ENCODE measurements at places on chromosomes 6 and 20.
A peak's percentile ranks its signal among the peaks of the same experiment; 100 is the strongest.

DNA sequence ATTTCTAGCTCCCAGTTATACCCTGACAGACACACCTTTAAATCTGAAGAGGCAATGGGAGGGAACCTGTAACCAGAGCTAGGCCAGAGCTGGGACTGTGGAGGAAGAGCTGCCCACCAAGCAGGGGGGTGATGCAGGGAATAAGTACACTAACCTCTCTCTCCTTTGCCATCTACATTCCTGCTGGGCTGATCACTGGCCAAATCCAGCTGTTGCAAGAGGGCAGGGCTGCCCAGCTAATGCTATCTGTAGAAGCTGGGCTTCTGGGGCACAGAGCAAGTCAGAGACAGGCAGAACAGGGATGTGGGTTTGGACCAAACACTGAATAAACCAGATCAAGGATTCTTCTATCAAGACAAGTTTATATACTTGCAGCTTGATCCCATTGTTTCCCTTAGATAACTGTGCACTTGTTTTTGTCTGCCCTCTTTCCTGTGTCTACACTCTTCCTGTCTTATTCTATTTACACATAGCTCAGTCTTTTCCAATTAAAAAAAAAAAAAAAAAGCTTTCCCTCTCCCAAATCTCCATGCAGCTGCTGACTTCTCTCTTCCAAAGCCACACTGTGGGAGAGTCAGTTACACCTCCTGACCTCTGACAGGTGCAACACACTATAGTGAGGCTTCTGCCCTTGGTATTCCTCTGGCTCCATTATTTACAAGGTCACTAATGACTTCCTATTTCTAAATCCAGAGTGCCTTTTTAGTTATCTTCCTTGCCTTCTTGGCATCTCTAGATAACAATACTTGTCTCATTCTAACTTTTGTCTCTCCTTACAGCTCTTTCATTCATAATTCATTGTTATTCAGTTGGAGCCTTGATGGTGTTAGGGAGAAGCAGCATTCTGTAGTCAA lies 43.7 kb downstream of the TRIM38 start:
- DNase-seq, result no peak

GRCh38 chr6:170175644-170176135 lies 115.2 kb downstream of the DLL1 start:
- no peak for DNase-seq

DNA sequence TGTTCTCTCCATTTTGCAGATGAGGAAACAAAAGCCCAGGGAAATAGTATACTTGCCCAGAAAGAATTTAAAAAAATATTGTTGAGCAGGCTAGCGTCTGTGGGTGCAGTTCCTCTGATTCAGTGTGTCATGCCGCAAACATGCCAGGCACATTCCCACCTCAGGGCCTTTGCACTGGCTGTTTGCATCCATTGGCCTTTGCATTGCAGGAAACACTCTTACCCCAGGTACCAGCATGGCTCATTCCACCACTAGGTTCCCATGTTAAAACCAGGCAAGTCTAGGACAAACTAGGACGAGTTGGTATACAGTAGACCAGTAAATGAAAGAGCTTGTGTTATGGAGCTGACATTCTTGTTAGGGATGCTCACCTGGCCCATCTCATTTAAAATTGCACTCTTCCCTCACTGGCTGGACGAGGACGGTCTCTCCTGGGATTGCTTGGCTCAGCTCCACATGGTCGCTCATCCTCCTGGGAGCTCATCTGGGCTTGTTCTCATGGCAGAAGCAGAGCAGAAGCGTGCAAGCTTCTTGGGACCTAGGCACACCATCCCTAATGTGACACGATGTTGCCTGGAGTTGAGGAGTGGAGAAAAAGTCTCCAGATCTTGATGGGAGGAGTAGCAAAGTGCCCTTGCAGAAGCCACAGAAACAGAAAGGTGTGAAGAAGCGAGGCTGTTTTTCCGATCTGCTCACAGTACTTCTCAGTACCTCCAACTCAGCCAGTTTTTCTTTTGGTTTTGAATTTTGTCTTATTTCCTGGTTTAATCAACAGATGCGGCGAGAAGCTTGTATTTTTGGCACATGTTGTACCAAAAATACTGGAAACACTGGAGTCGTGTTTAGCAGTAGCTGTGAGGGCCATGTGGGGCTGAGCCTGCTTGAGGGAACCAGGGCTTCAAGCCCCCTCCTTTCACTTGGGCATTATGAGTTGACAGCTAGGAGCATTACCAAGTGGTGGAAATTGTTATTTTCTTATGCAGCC lies 13.9 kb downstream of the ZNF831 start:
- no peak for DNase-seq

DNA sequence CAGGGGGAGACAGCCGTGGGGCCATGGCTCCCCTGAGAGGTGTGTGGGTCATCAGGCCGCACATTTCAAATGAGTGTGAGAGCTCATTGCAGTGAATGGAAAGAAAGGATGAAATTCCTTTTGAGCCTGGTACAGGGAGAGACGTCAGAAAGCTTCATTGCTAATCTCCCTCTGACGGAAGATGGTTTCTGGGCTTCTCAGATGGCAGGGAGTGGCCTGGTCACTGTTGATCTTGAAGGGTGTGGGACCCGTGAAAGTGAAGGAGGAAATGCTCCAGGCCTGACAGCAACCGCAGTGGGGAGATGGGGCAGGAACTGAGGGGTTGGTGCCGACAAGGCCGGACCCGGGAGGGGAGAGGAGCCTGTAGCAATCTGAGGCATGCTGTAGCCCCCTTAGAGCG lies 127.4 kb downstream of the MYLK4 start:
- no peak for DNase-seq

DNA sequence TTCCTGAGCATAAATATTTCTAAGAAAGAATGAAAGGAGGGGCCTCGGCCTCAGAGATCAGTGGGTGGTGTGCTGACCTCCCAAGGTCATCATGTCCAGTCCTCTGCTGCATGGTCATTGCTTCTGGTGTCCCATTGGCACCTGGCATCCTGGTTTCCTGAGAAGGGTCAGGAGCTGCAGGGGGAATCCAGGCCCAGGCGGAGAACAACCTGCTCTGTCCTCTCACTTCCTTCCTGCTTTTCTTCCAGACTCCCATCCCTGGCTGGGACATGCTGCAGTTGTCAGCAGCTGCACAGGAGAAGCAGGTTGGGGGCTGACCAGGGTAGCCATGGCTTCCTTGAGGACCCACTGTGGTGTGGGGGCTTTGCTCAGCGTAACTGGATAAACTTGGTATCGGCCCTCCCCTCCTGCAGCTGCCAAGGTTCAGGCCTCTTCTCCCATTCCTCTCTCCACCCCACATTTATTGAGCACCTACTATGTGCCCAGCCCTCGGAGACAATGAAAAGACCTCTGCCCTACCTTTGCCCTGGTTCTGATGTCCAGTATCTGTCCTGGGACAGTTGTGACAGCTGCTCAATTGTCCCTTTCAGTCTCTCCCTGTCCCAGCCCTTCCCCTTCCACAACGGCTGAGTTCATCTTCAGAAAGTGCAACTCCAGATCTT lies 155.2 kb downstream of the CEBPB start:
- DNase-seq, result no peak

- no peak for DNase-seq
Measured at GRCh38 chr20:56730996-56731395, 101.9 kb downstream of the TFAP2C start.

DNA sequence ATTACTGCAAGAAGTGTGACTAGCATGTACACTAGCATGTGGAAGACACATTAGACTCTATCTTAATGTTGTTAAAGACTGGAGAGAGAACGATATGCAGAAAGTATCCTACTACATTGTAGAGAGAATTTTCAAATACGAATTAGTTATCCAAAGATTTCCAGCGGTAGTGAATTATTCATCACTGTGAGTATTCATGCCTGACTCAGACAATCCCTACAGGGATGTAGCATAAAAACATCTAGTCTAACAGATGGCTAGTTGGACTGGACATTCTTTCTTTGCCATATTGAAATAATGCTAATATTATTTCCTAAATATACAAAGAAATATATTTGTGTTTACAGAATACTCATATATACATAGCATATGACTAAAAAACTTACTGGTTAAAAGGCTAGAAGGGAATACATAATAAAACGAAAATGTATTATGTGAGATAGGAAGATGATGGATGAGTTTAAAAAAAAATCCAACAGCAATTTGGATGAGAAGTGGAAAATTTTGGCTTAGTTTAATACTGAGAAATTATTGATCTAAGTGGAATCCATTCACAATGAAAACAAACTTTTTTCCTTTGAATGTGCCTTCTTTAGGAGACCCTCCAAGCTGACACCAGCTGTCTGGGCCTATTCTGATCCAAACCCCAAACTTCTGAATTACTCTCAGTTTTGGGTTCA lies 580.7 kb downstream of the RFPL4B start:
- DNase-seq, result no peak

DNA sequence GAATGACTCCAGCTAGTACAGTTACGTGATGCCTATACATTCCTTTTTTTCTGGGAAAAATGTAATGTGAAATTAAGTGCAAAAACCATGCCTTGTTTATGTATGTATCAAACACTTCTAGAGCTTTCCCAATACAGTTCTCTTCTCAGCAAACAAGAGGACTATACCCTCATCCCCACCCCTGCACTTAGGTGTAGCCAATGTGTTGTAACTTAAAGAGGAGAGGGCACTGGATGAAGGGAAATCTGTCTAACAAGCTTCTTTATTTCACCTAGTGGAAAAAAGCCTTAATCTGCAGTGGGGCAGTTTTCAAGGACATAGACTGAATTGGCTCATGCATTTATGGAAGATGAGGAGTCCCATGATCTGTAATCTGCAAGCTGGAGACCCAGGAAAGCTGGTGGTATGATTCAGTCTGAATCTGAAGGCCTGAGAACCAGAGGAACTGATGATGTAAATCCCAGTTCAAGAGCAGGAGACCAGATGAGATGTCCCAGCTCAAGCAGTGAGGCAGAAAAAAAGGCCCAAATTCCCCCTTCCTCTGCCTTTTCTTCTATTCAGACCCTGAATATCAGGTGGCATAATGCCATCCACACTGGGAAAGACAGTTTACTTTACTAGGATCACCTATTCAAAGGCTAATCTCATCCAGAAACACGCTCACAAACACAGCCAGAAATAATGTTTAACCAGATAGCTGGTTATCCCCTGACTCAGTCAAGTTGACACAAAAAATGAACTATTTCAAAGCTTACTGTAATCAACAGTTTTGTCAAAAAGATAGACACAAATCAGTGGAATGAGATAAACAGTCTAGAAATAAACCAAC lies 25.8 kb upstream of the SLC17A3 start:
- DNase-seq, result no peak

GRCh38 chr20:45218124-45218523 lies 3.0 kb upstream of the SEMG2 start:
- no peak for DNase-seq

DNA sequence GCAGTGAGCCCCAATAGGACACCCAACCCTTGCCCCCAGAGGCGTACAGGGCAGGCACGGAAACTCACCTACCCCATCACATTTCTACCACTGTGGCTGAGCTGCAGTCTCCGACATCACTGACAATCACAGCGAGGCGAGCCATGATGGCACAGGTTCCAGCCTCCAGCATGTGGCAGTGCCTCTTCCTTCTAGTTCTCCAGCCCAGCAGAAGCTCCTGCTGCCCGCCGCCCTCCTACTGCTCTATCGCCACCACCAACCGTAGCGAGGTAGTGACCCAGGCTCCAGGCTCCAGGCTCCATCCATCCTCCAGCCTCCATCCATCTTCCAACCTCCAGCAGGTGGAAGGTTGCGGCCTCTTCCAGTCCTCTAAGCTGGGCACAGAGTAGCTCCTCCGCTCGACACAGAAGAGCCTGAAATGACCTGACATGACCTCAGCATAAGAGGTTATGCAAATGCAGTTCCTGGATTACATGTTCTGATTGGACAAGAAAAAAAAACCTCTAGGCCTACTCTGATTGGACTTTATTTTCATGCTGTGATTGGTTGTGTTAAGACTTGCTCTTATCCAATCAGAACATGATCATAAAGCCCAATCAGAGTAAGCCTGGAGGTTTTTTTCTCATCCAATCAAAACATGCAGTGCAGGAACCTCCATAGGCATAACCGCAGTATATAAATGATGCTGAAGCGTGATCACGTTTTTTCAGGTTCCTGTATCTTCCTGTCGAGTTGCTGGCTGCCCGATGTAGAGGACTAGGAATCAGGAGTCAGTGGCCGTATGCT lies 438.9 kb upstream of the ZNF337 start:
- DNase-seq, result no peak

GRCh38 chr20:10982692-10983091 lies 308.9 kb upstream of the JAG1 start:
- no peak for DNase-seq

DNA sequence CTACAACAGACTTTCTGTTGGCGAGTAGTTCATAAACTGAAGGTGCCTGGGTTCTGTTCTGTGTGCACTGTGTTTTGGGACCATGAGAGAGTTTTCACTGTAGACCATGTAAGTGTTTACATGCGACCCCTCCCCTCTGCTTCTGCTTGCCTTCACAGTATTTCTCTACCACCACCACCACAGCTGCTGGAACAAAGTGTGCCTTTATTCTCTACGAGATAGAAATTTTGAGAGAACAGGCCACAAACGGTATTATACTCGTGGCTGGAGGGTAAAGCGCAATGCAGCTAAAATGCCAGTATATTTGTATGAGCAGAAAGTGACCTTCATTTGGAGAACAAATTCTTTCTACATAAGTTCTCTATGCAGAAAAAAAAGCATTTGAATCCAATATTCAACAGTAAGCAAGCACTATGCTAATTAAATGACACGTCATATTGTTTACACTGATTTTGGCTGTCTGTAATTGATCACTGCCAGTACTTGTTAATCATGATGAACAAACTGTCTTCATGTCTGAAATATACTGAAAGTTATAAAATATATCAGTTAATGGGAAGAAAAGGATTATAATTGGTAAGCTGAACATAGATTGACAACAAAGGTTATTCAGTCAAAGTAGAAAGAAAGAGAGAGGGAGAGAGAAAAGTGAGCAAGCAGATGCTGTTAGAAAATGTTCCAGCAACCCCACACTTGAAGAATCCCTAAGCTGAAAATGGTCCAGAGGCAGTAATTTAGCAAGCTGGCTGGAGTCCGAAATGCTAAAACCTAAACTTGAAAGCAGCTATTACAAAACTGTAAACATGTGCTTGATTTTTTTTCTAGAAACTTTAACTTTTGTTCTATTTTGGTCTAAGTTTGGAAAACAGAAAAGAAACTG lies 8.8 kb downstream of the CLDN20 start:
- no peak for DNase-seq

DNA sequence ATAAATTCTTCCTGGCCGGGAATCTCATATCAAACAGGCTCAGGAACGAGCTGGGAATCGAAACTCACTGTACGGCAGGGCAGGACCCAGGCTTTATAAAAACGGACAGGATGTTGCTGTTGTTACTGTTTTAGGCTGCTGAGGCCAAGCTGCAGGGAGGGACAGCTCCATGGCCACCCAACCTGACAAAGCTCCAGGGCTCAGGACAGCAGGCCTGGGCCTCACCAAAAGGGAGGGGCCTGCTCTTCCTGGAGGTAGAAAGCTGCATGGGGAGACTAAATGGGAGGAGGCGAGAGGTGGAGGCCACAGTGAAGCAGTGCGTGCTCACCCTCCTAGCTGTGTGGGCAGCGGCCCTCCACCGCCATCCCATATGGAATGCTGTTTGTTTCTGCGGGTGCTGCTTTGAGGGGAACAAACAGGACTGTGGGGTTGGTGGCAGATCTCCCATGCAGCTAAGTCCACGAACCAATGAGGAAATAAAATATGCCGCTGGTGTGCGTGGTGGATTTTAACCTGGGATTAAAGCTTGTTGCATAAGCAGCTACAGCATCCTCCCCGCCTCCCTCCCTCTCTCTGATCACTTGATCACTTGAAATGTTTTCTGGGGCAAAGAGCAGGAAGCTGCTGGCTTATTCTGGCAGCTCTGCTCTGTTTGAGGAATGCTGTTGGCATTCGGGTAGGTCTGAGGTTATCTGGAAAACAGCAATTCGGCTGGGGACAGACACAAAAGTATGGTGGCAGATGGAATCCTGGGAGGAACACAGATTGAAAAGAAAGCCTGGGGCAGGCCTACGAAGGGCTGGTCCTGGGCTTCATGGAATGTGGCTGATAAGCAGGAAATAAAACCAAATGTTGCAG lies 2.4 kb upstream of the ZMYND8 start:
- DNase-seq, result peak; percentile 84

All from head of caudate nucleus (tissue), 42 donors.